Neuronal stem cell (in vitro differentiated cells): ENCODE measurements at places on chromosomes 11 and 22.

DNA sequence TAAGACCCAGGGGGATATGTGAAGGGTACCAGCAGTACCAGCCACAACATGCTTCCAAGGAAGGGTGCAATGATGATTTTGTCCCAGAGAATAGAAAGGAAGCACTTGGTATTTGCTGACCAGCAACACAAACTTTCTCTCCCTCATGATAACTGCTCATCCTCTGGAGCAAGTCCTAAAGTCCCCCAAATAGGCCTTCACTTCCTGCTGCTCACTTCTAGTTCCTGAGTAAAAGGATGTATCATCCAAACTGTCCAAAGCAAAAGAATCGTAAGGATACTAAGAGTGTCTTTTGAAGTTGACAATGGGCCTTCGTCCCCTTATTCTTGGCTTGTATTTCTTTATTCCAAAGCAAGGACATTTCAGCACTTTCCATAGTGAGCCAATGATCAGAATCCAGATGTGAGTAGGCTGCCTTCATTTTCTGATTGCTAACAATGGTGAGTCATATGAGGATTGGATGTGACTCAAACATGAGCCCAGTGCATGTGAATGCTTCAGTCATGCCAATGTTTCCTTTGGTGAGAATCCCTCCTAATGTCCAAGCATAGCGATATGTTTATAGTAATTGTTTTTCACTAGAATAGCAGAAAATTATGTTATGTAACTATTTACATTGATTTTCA lies 243.4 kb upstream of the POU2AF2 start:
- DNase-seq: no peak

GRCh38 chr11:75728992-75729391 lies 11.4 kb downstream of the MOGAT2 start:
- no peak for DNase-seq

GRCh38 chr22:43263645-43264514 lies 76.9 kb upstream of the TTLL12 start:
- no peak for DNase-seq

- no peak for DNase-seq
Observed at GRCh38 chr11:27717801-27718229, 17.6 kb upstream of the BDNF start.

- DNase-seq: no peak
Observed at GRCh38 chr11:19931771-19932369, 219.2 kb downstream of the NAV2 start.

DNA sequence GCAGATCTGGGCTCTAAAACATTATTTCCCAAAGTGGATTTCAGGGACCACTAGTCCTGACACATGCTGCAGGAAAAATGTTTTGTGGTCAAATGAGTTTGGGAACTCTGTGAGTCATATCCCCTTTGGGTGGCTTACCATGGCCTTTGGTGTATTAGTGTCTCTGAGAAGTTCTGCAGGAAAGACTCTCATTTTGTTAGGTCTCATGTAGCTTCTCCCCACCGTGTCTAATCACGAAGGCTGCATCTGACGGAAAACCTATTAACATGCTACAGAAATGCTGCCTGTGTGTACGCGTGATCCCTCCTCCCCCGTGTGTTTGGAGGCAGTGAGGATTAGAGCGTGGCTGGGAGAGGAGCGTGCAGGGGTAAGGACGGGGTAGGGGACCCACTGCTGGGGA lies 191.7 kb downstream of the ST3GAL4 start:
- no peak for DNase-seq

- DNase-seq: no peak
Observed at GRCh38 chr11:109027851-109028250, 363.0 kb downstream of the DDX10 start.

- no peak for DNase-seq
Observed at GRCh38 chr11:123241874-123242543, 47.0 kb upstream of the CLMP start.

DNA sequence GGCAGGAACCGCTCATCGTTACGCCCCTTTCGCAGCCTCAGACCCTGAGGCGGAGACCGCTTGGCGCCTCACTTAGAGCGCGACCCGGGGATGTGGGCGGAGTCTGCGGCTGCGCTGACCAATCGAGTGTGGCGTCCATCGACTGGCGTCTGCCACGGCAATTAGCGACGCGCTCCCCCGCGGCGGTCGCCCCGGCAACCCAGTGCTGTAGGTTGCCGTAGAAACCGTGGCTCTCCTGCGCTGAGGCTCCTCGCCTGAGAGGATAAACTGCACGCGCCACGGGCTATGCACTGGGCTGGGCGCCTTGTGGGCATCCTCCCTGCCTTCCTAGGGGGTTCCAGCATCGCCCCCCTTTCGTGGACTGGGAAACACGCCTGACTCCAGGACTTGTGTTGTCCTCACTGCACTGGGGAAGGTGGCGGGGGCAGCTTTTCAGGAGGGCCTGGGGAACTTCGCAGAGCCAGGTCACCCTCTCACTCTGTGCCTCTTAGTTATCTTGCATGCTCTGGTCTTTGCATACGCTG lies 701 bp upstream of the P2RX6 start:
- peak; percentile 95 for DNase-seq

GRCh38 chr11:6607190-6607795 lies 3.7 kb downstream of the ILK start:
- no peak for DNase-seq

GRCh38 chr11:110349138-110349996 lies 53.0 kb upstream of the RDX start:
- no peak for DNase-seq

GRCh38 chr22:24337894-24338645 lies 67.4 kb downstream of the SPECC1L start:
- DNase-seq: no peak

DNA sequence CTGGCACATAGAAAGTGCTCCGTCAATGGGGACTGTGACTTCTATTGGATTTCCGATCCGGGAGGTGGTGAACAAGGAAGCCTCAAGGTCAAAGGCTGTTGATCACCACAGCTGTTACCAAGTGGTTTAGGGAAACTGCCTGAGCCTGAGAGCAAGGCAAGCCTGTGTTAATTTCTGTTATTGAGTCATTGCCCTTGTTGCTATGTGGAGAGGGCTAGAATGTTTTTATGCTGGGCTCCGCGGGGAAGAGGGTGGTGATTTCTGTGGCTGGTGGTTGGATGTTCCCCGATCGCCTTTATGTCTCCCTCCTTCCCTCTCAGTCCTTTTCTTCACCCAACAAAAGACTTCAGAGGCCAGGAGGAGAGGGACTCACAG lies 108.5 kb upstream of the ALX4 start:
- DNase-seq: no peak

- DNase-seq: peak; percentile 54
Observed at GRCh38 chr11:47980907-47981621, 705 bp downstream of the PTPRJ start.

GRCh38 chr11:70140711-70141485 lies 62.2 kb upstream of the FADD start:
- no peak for DNase-seq
